ENCODE measurements at places on chromosomes 3 and 15.

DNA sequence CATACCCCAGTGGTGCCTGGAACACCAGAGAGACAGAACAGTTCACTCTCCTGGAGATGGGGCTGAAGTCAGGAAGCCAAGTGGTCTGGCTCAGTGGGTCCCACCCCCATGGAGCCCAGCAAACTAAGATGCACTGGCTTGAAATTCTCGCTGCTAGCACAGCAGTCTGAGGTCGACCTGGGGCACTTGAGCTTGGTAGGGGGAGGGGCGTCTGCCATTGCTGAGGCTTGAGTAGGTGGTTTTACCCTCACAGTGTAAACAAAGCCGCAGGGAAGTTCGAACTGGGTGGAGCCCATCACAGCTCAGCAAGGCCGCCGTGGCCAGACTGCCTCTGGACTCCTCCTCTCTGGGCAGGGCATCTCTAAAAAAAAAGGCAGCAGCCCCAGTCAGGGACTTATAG lies 272.0 kb downstream of the KLF13 start:
- DNase-seq = no peak

- no peak for DNase-seq
These were observed 46.9 kb upstream of the CHD2 start for GRCh38 chr15:92853222-92853621.

- DNase-seq = no peak
These were observed 134.2 kb upstream of the LPP start for GRCh38 chr3:188019727-188020126.

DNA sequence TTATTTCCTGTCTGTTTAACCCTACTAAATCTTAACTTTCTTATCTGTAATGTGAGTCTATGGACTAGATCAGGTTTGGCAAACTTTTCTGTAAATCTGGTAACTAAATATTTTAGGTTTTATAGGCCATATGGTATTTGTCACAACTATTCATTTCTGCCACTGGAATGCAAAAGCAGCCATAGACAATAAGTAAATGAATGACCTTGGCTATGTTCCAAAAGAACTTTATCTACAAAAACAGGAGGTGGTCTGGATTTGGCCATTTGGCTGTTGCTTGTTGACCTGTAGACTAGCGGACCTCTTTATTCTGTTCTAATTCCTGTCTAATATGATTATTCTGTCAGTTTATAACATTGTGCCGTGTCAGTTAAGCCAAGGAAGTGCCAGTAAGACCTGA lies 314.2 kb downstream of the LPP start:
- no peak for DNase-seq

- DNase-seq = no peak
These were observed 98.7 kb downstream of the TBL1XR1 start for GRCh38 chr3:177098551-177098950.

- no peak for DNase-seq
These were observed 42.0 kb upstream of the SEC61A1 start for GRCh38 chr3:128009952-128010846.

- DNase-seq = no peak
These were observed 235.0 kb downstream of the OCA2 start for GRCh38 chr15:27864086-27864485.

DNA sequence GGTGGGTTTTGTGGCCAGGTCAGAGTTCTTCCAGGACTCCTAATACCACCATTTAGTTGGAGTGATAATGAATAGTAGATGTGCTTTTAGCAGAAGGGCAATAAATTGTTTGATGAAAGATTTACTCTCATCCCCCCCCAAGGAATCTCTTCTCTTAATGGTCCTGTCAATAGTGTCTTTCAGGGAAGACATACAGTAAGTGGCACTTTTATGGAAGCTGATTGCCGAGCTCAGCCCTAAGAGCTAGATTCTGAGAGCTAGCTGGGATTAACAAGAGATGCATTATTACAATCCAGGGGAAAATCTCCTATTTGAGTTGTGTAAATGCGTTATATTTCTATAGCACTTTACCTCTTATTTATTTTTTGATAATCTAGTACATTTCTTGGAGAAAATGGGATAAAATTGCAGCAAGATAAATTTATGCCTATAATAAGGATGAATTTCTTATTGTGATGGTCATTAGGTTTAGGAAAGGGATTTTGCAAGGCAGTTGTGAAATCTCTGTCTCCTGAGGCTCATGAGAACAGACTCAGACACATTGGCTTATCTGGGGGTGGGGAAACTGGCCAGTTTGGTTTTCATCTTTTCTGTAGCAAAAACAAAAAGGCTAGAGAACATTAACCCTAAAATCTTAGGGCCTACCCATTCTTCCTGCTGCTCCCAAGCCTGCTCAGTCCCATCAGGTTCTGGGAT lies 41.6 kb upstream of the CLSTN2 start:
- DNase-seq = no peak

GRCh38 chr3:32626631-32627030 lies 56.0 kb upstream of the DYNC1LI1 start:
- no peak for DNase-seq

DNA sequence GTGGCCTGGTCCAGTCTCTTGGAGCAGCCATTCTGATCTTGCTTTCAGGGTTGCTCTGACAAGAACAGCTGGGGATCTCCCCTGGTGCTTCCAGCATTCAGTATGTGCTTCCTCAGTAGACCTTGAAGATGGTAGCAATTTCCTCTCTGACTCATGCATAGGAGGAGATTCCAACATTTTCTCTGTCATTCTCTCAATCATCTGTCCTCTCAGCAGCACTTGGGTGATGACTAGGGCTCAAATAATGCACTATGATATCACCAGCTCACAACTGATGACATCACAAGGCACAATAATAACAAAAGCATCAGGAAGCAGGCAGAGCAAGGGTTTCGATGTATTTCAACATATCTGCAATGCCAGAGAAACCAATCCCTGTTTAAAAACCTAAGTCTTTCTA lies 52.7 kb downstream of the NFKBIZ start:
- no peak for DNase-seq

- DNase-seq = no peak
These were observed 74.2 kb downstream of the HMCES start for GRCh38 chr3:129352650-129353588.

DNA sequence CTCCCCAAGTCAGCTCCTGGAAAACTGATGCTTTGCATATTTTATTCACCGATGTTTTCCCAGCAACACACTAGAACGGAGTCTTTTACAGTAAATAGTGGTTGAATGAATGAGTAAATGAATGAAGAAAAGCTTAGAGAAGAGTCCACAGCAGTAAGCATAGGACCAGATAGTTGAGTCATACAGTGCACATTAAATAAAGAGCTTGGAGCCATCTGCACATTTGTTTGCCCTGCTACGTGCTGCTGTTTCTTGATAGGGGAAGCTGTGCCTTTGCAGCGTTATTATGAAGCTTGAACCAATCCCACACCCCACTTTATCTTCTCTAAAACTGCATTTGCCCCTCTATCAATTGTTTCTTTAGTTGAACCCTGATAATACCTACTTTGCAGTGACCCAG lies 1.2 kb downstream of the FAM98B start:
- no peak for DNase-seq

GRCh38 chr3:39067286-39067685 lies 15.5 kb downstream of the WDR48 start:
- DNase-seq = no peak

DNA sequence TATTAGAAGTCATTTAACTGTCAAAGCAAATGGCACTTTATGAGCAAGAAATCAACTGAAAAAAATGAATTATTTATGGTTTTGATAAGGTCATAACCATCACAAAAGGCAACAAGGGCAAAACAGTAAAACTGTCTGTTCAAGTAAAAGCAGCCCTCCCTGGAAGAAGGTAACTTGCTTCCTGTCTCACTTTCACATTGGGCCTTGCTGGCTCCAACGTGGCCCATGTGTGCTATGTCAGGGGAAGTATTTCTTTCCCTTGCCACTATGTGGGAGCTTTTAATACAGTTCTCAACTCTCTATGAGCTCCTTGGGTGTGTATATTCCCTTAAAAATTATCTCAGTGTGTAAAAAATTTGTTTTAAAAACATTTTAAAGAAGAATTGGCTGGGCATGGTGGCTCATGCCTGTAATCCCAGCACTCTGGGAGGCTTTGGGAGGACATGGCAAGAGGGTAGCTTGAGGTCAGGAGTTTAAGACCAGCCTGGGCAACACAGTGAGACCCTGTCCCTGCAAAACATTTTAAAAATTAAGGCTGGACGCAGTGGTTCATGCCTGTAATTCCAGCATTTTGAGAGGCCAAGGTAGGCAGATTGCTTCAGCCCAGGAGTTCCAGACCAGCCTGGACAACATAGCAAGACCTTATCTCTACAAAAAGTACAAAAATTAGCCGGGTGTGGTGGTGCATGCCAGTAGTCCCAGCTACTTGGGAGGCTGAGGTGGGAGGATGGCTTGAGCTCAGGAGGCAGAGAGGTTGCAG lies 45.2 kb upstream of the TJP1 start:
- no peak for DNase-seq

DNA sequence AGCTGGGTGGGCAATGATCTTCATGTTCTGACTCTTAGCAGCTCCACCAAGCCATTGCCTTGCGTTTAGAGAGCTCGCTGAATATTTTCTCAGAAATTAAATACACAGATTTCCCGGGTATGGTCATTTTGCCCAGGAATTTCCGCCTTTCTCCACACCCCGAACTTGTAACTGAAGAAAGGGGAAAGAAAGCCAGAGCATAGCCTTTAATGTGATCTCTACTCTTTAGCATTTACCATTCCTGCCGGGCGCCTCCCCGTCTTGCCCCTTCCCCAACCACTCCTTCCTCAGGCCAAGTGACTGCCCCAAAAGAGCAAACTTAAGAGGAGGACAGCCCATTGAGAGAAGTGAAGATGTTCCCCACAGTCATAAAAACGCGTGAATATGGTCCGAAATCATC lies 53.1 kb downstream of the LMCD1 start:
- no peak for DNase-seq

GRCh38 chr3:46856576-46857471 lies 6.4 kb downstream of the MYL3 start:
- DNase-seq = no peak

DNA sequence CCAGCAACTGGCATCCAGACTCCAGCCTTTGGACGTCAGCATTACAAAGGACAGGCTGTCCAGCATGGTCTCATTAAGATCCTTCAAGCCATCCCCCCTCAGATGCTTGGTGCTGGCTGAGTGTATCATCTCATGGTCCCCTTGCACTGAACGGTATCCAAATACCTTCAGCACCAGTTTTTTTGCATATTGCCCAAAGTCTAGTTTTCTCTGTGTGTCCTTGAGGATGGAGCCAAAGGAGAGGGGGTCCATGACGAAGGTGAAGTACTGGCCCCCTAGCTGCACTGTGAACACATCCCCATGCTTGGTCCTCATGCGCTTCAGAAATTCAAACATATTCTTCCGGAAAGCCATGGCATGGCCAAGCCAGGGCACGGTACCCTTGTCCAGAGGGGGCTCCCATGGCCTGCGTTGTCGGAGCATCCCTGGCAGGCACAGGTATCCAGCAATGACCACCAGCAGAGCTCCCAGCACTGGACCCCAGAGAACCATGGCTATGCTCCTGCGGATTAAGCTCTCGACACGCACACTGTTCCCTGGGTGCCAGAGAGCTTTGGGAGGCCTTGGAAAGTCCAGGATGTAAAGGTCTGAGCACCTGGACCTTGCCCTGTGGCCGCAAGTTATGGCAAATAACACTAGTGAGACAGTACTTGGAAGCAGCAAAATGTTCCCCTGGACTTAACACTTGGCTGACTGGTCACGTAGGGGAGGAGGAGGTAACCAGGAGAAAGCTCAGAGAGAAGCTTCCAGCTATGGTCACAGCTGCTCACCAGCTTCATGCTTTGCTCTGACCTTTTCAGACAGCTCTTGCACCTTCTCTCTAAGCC lies at the start of gene CYP8B1:
Gene CYP8B1, minus strand, starts transcription at position 555 of the 827 bp plus-strand sequence. Its CDS starts 63 bp downstream, at position 492.
- no peak for DNase-seq

DNA sequence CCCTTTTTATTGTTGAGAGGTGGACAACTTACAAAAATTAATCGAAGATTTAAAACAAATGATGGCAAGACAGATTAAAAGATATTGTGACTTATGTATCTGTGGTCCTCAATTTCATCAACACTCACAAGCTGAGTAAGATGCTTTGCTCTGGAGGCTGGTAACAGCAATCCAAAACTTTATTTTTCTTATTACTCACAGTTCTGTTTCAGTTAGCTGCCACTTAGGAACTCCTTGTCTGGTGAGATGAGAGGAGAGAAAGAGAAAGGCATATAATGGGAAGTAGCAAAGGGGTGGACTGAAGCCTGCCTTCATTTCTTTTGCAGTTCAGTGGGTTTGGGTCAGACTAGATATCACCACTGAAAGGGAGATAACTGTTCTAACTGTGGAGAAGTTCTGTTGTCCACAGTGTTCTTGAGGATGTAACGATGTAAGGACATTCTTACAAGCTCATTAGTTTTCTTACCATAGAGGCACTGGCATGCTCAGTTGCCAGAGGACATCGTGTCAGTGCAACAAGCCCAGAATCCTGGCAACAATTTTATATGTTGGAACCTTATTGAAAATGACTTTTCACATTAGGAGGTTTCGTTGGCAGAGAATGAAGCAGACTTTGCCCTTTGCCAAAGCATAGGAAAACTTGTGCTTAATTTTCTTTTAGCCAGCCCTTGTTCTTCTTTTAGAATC lies 93.6 kb downstream of the PLCL2 start:
- DNase-seq = no peak

DNA sequence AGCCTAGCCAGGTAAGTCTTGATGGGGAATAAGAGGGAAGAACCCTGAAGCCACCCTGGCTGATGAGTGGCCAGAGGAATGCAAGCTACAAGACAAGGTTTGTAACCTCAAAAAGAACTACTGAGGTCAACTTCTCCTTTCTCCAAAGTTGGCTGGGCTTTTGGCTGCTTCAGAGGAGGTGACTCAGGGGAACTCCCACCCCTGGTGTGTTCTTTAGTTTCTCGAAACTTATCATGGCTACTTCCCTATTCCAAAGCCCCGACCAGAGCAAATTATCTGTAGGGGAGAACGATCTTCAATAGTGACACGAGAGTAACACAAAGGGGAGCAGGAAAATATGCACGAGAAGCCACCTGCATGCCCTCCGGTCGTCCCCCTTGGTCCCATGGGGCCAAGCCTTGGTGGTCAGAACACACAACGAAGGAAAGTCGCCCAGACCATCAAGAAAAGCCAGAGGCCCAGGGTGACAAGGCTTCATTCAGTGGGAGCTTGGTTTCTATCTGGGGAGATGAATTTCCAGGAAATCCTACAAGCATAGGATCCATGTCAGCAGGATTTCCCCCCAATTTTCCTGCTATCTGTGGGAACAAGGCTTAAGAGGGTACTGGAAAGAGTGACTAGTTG lies 6.5 kb upstream of the BCL2A1 start:
- DNase-seq = no peak

DNA sequence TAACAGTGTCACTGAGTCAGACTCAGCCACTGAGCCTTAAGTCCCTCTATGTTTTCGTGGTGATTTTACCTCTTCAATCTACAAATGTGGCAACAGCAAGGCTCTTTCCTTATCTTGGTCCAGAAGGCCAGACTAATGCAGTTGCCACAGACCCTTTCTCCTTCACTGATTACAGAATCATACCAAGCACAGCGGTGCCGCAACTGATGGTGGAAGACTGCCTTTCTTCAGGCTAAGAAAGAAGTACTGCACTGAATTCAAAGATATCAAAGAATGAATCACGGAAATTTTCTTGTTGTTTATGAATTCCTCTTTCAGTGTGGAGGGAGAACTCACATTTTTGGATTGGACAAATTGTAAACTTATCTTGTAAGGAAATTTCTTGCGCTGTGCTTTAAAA lies 18.6 kb downstream of the DCP1A start:
- DNase-seq = no peak

GRCh38 chr3:152200476-152201420 lies 68.0 kb upstream of the MBNL1 start:
- no peak for DNase-seq

- DNase-seq = no peak
These were observed 181.5 kb upstream of the ICE2 start for GRCh38 chr15:60660290-60661051.

GRCh38 chr15:60272623-60273022 lies 125.2 kb downstream of the ANXA2 start:
- DNase-seq = no peak

Data from activated CD4-positive, CD25-positive, alpha-beta regulatory T cell treated with anti-CD3 and anti-CD28 coated beads, Interleukin-2, amount 50 U/mL, for 16 hours (primary cell).